ENCODE measurements at places on chromosomes 16 and 17.
A peak's percentile ranks its signal among the peaks of the same experiment; 100 is the strongest.

- no peak for DNase-seq
Observed at GRCh38 chr17:75950421-75950820, 9.6 kb upstream of the FBF1 start.

- DNase-seq, result peak; percentile 79
Observed at GRCh38 chr17:64441772-64442540, 7.0 kb upstream of the MILR1 start.

DNA sequence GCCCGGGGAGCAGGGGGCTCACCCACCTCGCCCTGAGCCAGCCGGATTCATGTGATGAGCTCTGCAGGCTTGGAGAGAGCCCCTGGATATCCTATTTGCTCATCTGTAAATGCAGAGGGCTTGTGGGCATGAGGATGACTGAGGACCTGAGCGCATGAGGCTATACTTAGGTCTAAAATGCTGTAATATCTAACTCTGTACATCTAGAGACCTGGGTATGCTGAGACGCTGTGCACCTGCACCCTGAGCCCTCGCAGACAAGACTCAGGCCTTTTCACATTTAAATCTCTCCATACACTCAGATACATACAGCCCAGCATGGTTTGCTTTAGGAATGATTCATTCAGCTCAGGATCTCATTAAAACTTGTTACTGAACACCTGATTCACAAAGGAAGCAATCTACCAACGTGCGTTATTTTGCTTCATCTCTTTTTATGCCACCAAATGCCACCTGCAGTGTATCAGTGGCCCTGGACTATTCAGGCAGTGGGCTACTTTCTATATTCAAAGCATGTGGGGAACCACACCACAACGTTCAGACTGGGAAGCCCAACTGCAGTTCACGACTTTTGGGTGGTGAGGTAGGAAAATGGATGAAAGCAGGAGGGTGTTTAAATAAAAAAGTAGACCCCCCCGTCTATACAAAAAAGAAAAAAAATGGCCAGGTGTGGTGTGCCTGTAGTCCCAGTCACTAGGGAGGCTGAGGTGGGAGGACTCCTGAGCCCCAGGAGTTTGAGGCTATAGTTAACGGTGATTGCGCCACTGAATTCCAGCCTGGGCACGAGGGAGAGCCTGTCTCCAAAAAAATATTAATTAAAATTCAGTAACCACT is 12.0 kb downstream of the USP7 start:
- DNase-seq, result no peak

GRCh38 chr16:52785653-52786052 is 238.7 kb upstream of the TOX3 start:
- DNase-seq, result no peak

- DNase-seq, result no peak
Observed at GRCh38 chr16:617855-618254, 12.9 kb upstream of the WFIKKN1 start.

- peak; percentile 5 for DNase-seq
Observed at GRCh38 chr16:57578521-57579360, 36.3 kb downstream of the ADGRG5 start.

- peak; percentile 90 for DNase-seq
Observed at GRCh38 chr16:85234310-85235204, 122.3 kb upstream of the CIBAR2 start.

GRCh38 chr17:81101614-81102306 is 63.5 kb upstream of the PVALEF start:
- peak; percentile 73 for DNase-seq

GRCh38 chr17:37884516-37884915 is 39.7 kb upstream of the TBC1D3K start:
- no peak for DNase-seq

DNA sequence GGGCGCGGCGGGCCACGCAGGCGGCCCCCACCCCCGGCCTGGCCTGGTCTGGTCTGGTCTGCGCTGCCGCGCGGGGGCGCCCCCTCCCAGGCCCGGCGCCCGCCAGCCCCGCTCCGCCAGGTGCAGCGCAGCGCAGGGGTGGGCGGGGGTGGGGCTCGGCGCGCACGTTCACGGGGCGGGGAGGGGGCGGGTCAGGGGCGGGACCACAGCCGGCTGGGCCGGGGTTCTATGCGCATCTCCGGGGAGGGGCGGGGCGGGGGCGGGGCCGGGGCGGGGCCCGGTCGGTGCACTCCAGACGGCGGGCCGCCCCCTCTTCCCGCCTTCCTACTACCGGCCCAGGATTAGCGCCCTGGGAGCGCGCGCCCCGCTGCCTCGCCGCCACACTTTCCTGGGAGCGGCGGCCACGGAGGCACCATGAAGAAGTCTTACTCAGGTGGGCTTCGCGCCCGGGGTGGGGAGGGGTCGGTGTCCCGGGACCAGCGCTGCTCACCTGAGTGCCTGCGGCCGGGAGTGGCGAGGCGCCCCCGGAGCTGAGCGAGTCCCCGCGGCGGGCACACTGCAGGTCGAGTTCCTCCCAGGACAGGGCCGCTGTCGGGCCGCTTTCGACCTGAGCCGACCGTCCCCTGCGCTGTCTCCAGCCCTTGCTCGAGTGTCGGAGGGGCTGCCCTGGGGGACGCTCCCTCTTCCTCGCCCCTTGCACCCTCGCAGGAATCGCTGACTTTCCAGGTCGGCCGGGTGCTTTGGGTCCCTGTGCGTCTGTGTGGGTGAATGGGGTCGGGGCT is 140.5 kb downstream of the SEC14L1 start:
- no peak for DNase-seq

DNA sequence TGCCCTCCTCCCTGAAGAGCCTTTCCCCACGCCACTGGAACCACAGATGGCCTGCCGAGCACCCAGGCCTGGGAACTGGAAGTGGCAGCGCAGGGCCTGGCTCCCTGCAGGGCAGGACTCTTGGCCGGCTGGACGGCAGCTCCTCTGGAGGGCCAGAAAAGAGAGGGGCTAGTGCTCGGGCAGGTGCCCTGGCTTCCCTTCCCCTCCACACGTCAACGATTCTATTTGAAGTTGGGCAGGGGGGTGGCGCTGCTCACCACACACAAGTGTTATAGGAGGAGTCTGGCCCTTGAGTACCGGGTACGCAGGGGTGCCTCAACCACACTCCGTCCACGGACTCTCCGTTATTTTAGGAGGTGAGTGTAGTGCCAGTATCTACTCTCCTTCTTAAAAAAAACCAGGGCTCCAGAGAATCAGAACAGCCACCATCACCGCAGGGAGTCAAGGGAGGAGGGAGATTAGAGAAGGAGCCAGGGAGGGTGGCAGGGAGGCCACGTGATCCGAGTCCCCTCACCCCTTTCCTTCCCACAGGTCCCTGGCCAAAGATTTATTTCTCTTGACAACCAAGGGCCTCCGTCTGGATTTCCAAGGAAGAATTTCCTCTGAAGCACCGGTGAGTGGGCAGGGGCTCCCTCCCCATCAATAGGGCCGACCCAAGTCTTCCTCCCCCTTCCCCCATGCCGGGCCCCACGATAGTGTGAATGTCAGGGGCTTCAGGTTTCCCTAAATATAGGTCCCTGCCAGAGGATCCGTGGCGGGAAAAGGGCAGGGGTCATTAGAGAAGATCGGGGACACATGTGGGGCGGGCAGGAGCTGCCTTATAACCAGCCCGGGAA is 1.4 kb upstream of the ALDOA start:
- DNase-seq, result peak; percentile 39

DNA sequence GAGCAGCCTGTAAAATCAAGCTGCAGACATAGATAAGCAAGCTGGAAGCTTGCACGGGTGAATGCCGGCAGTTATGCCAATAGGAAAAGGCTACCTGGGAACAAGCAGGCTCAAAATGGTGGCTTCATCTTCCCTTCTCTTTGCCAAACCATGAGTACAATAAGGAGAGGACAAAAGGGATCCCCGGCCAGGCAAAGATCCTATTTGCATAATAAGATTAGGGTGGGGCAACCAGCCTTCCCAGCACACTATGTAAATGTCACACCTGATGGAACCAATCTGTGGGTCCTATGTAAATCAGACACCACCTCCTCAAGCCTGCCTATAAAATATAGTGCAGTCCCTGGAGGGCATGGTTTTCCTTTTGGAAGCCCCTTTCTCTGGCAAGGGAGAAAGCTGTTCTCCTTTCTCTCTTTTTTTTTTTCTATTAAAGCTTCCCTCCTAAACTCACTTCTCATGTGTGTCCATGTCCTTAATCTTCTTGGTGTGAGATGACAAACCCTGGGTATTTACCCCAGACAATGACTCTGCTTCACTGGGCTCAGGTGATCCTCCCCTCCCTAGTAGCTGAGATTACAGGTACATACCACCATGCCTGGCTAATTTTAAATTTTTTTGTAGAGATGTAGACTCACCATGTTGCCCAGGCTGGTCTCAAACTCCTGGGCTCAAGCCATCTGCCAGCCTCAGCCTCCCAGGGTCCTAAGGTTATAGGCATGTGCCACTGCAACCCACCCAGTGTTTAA is 44.2 kb downstream of the PSMD12 start:
- no peak for DNase-seq

GRCh38 chr17:42886283-42887176 is 14.1 kb upstream of the G6PC1 start:
- DNase-seq, result no peak

- no peak for DNase-seq
Observed at GRCh38 chr16:81143921-81144471, 47.8 kb upstream of the GCSH start.

GRCh38 chr17:2028737-2029136 is 1.2 kb upstream of the DPH1 start:
- no peak for DNase-seq

- no peak for DNase-seq
Observed at GRCh38 chr16:7400117-7400890, 67.7 kb downstream of the RBFOX1 start.

DNA sequence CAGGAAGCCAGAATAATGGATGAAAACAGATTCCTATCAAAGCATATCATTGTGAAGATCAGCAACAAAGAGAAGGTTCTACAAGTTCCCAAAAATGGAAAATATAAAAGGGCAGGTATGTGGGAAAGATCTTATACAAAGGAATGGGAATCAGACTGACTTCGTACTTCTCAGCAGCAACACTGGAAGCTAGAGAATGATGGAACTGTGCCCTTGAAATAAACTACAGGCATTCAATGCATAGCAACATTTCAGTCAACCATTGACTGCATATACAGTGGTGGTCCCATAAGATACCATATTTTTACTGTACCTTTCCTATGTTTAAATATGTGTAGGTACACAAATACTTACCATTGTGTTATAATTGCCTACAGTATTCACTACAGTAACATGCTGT is 30.3 kb upstream of the RAI1 start:
- no peak for DNase-seq

DNA sequence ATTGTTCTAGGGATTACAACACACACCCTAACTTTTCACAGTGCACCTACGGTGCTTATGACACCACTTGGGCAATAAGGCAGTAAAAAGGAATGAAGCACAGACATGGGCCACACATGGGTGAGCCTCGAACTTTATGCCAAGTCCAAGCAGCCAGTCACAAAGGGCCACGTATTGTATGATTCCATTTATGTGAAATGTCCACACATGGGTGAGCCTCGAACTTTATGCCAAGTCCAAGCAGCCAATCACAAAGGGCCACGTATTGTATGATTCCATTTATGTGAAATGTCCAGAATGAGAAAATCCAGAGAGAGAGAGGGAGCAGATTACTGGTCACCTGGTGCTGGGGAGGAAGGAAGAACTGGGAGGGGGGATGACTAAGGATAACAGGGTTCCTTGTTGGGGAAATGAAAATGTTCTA is 22.2 kb downstream of the RMI2 start:
- DNase-seq, result no peak

GRCh38 chr17:82750241-82750908 is 1.5 kb upstream of the TBCD start:
- DNase-seq, result no peak

DNA sequence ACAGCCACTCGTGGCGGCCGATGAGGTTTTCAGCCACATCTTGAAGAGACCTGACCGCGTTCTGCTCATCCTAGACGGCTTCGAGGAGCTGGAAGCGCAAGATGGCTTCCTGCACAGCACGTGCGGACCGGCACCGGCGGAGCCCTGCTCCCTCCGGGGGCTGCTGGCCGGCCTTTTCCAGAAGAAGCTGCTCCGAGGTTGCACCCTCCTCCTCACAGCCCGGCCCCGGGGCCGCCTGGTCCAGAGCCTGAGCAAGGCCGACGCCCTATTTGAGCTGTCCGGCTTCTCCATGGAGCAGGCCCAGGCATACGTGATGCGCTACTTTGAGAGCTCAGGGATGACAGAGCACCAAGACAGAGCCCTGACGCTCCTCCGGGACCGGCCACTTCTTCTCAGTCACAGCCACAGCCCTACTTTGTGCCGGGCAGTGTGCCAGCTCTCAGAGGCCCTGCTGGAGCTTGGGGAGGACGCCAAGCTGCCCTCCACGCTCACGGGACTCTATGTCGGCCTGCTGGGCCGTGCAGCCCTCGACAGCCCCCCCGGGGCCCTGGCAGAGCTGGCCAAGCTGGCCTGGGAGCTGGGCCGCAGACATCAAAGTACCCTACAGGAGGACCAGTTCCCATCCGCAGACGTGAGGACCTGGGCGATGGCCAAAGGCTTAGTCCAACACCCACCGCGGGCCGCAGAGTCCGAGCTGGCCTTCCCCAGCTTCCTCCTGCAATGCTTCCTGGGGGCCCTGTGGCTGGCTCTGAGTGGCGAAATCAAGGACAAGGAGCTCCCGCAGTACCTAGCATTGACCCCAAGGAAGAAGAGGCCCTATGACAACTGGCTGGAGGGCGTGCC is 30.1 kb downstream of the CIITA start:
- no peak for DNase-seq

GRCh38 chr17:1568950-1569810 is 6.6 kb upstream of the PITPNA start:
- DNase-seq, result no peak

DNA sequence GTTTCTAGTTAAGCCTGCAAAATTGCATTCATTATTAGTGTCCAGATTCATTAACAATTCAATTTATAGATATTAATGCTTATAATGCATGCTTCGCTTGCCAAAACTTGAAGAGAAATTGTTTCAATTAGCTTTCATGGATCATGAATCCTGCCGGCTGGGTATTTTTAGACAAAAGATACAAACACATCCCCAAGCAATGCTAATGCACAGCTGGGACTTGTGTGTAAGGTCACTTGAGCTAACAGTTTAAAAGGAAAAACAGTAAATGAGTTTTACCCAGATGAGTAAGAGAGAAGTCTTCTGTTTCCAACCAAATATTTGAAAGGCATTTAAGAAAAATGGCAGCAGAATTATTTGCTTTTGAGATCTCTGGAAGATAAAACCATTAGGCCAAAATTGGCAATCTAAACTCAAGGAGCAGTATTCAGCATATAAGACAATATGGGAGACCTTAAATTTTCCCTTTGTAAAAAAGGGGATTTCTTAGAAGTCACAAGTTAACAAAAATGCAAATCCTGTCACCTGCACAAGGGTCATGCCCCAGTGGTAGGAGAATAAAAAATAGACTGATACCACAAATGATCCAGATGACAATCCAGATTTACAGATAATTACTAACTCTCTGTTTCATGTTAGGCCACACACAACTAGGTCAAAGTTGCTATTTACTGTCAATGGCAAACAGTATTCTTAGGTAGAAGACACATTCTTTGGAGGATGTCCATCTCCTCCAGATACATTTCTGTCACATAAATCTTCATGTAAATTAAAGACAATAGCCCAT is 418.4 kb upstream of the PMFBP1 start:
- DNase-seq, result no peak

GRCh38 chr17:34998205-34998604 is 17.9 kb downstream of the LIG3 start:
- peak; percentile 80 for DNase-seq

- DNase-seq, result no peak
Observed at GRCh38 chr16:29662729-29663015, 375 bp upstream of the SPN start.
